ENCODE measurements at places on chromosomes 3 and 15.

GRCh38 chr15:85711580-85712192 lies 83.0 kb downstream of the KLHL25 start:
- DNase-seq = no peak

DNA sequence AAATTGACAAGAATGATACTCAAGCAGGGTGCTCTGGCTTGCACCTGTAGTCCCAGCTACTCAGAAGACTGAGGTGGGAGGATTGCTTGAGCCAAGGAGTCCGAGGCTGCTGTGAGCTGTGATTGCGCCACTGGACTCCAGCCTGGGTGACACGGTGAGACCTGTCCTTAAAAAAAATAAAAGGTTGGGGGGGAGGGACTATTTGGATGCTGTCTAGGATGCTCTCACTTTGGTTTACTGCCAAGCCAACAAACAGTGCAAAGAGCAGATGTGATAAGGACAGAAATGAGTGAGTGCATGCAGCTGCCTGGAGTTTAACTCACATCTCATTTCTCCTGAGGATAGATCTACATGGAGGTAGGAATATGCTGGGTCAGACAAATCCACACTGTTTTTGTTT lies 130.0 kb downstream of the FRMD4B start:
- no peak for DNase-seq

DNA sequence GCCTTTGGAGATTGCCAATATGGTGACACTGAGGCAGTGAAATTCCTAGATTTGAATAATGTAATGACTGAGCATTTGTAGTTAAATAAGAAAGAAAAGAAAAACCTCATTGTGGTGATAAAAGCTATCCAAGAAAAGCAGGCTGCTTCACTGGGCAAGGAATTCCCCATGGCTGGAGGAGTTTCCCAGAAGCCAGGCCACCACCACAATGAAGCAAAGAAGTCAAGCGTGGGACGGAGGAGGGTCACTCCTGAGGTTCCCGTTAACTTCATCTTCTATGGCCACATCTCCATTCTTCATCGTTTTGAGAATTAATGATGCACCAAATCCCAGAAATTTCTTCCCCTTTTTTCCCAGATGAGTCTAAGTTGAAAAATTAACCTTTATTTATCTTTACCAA lies 185.8 kb upstream of the BCL6 start:
- no peak for DNase-seq

DNA sequence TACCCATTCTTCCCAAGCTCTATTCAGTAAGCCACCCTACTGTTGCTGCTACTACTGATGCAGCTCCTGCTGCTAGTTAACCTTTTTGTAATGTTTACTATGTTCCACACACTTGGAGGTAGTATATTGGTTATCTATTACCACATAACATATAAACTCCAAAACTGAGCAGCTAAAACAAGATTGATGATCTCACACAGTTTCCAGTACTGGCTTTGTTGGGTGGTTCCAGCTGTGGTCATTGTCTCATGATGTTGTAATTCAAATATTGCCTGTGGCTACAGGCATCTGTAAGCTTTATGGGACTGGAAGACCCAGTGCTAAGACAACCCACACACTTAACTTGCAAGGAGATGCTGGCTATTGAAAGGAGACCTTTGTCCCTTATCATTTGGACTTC lies 556.2 kb upstream of the SUCLG2 start:
- no peak for DNase-seq

DNA sequence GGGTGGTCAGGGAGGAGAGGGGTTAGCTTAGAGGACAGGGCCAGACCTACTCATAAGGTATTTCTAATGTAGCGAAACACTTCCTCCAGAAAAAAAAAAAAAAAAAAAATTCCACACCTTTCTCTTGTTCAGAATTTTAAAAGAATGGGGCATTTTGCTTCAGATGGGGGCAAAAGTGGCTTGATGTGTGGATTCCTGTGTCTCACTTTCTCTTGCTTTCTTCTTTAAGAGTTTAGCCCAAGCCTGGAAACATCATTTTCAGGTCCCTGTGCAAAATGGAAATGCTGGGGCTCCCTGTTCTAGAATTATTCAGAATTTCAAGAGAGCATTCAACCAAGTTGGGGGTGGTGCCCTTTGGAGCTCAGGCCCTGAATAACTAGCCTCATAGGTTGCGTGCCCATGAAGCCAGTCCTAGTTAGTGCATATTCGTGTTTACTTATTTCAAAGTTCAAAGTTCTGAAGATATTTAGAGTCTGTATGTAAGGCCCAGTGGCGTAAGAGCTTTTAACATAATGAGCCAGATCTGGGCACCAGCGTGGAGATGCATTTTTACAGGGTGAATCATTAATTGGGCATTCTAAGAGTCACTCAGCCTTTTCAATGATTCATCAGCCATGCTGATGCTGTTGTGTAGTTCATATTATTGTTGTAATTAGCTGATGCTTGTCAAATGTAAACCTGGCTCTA lies 104.5 kb downstream of the RPLP1 start:
- DNase-seq = no peak

GRCh38 chr3:169968224-169968885 lies 1.7 kb downstream of the SEC62 start:
- no peak for DNase-seq

DNA sequence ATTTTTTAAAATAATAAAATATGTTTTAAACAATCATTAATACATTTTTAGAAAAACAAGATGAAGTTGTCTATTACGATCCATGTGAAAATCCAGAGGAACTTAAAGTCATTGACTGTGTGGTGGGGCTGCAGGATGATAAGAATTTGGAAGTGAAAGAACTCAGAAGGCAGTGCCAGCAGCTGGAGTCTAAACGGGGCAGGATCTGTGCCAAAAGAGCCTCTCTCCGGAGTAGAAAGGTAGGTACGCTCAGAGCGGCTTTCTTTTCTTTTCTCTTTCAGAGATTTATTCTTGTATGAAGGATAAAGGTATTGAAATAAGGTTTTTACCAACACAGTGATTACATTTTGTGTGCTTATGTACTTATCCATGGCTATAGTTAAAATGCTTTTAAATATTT lies 13.6 kb downstream of the WHAMM start:
- DNase-seq = no peak

DNA sequence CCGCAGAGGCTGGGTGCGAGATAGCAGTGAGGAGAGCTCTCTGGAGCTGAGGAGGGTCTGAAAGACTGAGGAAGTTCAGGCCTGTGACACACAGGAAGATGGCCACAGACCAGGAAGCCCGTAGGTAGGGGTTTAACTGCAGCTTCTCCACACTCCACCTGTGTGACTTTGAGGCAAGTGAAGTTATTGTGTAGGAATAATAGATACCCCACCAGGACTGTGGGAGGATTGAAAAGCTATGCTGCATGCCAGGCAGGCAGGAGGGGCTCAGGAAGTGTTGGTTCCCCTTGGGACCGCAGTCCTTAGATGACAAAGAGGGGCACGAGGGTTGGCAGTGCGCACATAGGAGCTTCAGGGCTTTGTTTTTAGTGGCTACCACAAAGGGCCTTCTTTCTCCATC lies 50.9 kb downstream of the MAGEF1 start:
- DNase-seq = no peak

DNA sequence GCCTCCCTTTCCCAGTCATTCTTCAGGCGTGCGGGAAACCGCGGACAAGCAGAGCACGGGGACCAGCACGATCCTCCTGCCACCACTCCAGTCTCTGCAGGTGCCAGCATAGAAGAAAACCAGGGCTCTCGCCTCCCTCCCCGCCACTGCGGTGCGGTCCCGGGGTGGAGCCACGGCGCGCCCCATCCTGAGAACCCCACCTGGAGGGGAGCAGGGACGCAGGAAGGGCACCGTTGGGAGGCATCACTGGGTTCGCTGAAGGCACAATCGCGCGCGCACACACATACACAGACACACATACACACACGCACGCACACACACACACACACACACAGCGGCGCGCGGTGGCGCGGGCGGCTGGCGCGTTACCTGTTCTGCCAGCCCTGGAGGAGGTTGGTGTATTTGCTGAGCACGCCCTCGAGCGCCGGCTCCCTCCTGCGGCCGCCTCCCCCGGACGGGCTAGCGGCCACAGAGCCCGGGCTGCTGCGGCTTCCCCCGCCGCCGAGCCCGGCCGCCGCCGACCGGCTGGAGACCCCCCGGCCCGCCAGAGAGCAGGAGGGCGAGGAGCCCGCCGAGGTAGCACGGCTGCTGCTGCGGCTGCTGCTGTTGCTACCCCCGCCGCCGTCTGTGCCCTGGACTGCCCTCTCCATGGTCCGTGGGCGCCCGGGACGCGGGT lies 394 bp downstream of the OSBPL10 start:
- no peak for DNase-seq

DNA sequence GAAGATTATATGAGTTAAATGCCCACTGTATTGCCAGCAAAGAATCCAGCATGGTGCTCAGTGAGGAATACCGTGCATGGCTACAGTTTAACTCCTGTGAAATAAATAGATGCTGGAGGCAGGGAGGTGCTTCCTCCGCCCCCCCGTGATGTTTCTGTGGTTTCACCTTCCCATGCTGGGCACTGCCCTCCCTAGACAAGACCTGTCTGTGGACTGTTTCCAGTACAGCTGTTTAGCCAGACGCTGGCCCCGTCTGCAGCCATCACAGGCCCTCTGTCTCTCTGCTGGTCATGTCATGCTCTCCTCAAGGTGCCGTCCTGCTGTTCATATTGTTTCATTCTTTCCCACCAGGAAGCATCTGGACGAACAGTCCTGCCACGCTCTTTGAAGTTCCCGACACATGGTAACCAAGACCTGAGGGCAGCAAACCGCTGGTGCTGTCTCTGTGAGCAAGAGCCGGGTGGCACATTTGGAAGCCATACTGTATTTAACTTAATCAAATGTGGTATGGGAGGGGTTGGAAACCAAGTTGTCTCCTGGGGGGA lies 31.4 kb downstream of the GOLGA8S start:
- DNase-seq = no peak

- no peak for DNase-seq
These were observed 49.3 kb downstream of the FEM1B start for GRCh38 chr15:68326711-68327354.

DNA sequence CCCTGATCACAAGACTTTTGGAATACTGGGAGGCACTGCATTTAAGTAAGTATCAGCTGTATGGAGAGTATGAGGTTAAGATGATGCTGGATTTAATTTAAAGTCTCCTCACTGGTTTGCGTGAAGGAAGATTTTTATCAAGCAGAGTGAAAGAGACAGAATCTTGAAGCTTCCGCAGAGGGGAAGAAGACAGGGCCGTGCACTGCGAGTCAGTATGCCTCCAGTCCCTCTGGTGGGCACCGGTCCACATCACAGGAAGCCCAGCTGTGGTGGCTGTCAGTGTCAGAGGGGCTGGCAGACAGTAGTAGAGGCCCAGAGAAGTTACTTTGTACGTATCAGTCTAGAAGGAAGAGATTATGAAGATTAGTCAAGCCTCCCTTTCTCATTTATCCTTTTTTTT lies 379.0 kb upstream of the TPRG1 start:
- no peak for DNase-seq

GRCh38 chr3:94303897-94304296 lies 241.0 kb downstream of the NSUN3 start:
- DNase-seq = no peak

- no peak for DNase-seq
These were observed 65.4 kb upstream of the HERC1 start for GRCh38 chr15:63899193-63899592.

DNA sequence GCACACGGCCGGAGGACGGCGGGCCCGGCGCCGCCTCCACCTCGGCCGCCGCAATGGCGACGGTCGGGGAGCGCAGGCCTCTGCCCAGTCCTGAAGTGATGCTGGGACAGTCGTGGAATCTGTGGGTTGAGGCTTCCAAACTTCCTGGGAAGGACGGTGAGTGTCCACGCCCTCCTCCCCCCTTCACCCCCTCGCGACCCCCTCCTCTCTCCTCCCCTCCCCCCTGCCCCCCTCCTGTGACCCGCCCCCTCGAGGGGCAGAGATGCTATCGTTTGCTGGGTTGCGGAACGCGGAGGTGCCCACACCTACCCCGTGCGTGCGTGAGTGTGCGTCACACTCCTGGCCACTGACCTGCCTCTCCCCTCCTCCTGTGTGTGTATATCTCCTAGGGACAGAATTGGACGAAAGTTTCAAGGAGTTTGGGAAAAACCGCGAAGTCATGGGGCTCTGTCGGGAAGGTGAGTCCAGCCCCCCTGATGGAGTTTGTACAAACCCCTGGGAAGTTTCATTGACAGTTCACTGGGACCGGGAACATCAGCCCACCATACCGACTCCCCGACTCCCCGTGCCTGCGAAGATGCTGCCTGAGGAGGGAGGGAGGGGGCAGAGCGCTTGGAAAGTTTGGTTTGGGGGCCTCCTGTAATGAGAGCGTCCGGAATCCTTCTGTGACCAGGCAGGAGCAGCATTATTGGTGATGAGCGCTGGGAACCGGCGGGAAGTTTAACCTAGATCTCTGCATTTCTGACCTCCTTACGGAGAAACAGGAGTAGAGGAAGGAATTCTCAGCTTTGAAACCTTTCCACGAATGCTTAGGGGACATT lies 795 bp upstream of the SCAANT1 start:
- DNase-seq = peak; percentile 21

DNA sequence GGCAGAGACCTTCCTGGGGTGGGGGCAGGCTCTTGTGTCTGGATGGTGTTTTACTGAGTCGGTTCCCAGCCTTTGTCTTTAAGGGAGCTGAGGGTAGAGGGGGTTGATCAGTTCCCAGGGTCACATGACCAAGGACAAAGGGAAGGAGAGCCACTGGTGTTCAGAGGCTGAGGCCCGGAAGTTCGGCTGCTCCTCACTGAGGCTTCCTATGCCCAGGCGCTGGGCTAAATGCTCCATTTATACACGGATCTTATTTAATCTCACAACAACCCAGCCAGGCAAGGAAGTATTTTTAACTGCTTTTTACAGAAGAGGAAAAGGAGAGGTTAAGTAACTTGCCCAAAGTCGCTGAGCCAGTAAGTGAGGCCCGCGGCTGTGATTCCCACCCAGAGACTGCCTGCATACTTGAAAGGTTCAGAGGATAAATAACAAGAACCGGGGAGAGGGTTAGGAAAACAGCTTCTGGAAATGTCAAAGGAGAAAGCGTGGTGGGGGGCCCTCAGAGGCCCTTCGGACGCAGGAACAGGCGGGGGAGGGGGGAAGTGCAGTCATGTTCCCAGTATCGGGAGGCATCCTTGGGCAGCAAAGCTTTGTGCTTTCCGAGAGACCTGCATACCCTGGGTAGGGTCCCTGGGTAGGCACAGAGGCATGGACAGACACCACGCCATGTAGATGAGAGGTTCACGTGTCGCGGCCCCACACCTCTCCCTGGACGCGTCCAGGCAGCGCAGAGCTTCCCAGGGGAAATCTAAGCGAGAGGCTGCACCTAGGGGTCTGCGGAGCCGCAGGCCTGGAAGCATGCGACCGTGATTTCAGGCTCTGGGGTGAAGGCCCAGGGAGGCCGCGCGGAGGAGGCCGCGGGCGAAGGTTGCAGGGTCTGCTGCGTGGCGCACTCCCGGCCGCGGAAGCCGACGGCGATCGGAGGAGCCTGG lies 21.3 kb downstream of the EPHB3 start:
- DNase-seq = no peak
